Activated naive CD8-positive, alpha-beta T cell treated with anti-CD3 and anti-CD28 coated beads for 36 hours (primary cell): ENCODE measurements at places on chromosomes 1 and 21. TPM values are rescaled to one million over a fixed set of nuclear protein-coding genes. Genes with fewer than 3 reads are reported as not detected.

LRRC71 gene
- total RNA-seq = not detected

DNA sequence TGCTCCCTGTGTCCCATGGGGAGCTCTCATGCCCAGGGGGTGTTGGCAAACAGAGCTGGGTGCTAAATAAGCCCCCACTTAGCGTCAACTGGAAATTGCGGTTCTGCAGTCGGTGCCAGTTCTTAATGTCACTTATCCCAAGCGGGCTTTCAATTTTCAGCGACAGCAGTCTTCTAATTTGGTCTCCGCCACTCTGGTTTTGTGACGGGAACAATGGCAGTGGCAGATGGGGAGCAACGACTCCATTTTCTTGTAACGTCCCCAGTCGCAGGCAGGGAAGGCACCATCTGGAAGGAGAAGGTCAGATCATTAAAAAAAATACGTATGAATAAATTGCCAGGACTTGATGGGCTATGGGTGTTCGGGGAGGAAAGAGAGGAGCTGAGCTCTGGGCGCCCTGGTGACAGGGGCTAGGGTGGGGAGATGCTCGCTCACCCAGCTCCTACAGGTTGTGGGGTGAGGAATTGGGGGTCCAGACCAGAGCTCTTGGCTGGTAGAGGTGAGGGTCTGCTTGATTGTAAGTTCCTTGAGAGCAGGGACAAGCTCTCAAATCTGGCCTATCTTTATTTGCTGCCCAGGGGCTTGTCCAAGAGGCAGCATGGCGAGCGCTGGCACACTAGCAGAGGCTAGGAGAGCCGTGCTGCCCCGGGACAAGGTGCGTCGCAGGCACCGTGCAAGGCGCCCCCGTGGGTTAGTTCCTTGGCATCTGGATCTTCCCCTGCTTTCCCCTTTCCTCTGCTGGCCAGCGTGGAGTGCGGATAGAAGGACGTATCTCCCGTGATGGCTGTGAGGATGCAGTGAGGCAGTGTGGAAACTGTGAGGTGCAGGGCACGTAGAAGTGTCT, 105.8 kb downstream of the ARHGEF10L start:
- DNase-seq = no peak
- no peak overlapping the region for H3K27ac ChIP-seq
- H3K36me3 ChIP-seq = no peaks in the 10 kb centered on the region

KCND3 gene
- not detected for total RNA-seq

DNA sequence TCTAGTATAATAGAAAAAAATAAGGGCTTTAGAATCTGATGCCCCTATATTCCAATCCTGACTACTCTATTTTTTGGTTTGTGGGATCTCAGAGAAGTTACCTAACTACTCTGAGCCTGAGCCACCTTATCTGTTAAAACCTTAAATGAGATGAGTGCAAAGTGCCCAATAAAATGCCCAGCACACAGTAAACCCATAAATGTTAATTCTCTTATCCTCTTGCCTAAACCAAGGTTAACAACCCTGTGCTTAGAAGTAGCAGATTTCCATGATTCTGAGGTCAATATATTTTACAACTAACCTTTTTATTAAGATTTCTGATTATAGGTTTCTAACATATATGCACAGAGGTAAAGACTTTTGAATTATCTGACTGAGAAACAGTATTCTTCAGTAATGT, 35.8 kb downstream of the DOCK7 start:
- no peaks in the 10 kb centered on the region for H3K27me3 ChIP-seq
- no peak for DNase-seq
- no peak overlapping the region for H3K27ac ChIP-seq
- H3K4me3 ChIP-seq = no peak overlapping the region

DNA sequence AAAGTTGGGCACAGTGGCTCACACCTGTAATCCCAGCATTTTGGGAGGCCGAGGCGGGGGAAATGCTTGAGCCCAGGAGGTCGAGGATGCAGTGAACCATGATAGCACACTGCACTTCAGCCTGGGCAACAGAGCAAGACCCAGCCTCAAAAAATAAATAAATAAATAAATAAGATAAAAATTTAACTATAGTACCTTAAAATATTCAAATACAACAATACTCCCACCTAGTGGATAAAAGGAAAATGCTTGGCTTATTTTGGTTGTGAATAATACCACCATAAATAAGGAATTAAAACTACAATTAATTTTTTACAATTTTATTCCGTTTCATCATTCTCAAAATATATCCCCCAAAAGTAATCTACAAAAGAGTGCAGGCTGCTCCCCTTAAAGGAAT, 8.1 kb downstream of the PSMG1 start:
- DNase-seq = no peak
- no peak overlapping the region for H3K4me3 ChIP-seq
- peaks cover 10% of the 10 kb centered on the region for H3K4me1 ChIP-seq
- H3K36me3 ChIP-seq = peaks cover 45% of the 10 kb centered on the region
- no peak overlapping the region for H3K27ac ChIP-seq

- H3K4me3 ChIP-seq = no peak overlapping the region
- H3K4me1 ChIP-seq = peaks cover 17% of the 10 kb centered on the region
- no peak for DNase-seq
- H3K36me3 ChIP-seq = peaks cover 11% of the 10 kb centered on the region
Observed at GRCh38 chr1:11991969-11992676, 11.9 kb downstream of the MFN2 start.

LCK gene
- total RNA-seq = 286 TPM

- H3K27me3 ChIP-seq = peaks cover 26% of the 10 kb centered on the region
- no peaks in the 10 kb centered on the region for H3K36me3 ChIP-seq
- H3K4me3 ChIP-seq = no peak overlapping the region
- H3K4me1 ChIP-seq = no peaks in the 10 kb centered on the region
- H3K27ac ChIP-seq = no peak overlapping the region
Observed at GRCh38 chr1:17908945-17909344, 153.8 kb downstream of the ACTL8 start.

KMO gene
- 0.37 TPM for total RNA-seq

DNA sequence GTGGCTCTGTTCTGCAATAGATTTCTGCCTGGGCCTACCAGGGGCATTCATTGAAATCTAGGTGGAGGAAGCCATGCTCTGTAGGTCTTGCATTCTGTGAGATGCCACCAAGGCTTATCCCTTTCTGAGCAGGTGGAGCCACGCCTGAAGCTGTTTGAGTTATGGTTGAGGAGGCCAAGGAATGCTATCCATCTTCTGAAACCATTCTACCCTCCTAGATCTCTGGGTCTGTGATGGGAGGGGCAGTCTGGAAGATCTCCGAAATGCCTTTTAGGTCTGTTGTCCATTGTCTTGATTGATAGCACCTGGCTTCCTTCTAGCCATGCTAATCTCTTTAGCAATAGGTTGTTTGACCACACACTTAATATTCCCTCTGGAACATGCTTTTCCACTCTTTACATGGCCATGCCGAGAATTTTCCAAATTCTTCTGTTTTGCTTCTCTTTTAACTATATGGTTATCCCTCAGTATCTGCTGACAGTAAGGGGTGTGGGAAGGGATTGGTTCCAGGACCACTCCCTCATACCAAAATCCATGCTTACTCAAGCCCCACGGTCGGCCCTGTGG, 45.2 kb downstream of the AK4 start:
- peaks cover 7% of the 10 kb centered on the region for H3K4me1 ChIP-seq
- H3K4me3 ChIP-seq = no peak overlapping the region
- no peak overlapping the region for H3K27ac ChIP-seq
- peaks cover 2% of the 10 kb centered on the region for H3K27me3 ChIP-seq
- H3K36me3 ChIP-seq = peaks cover 35% of the 10 kb centered on the region
- no peak for DNase-seq

DNA sequence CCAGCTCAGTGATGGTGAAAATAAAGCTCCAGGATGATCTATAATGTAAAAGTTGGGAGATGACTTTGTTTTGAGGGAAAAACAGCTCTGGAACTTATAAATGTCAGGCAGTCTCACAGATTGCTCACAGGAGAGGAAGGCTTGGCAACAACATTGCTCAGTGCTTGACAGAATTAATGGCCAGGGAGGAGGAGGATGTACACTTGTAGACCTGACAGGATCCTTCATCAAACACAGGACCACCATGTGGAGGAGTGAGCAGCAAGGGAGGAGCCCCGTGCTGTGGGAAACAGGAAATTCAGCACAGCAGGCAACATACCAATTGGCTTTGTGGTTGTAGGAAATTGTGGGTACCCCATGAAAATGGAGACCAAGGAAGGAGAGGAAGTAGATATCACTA, 291.8 kb upstream of the CAMK1G start:
- no peak overlapping the region for H3K4me3 ChIP-seq
- H3K27ac ChIP-seq = no peak overlapping the region
- no peak for DNase-seq
- H3K4me1 ChIP-seq = no peaks in the 10 kb centered on the region
- H3K36me3 ChIP-seq = no peaks in the 10 kb centered on the region

DNA sequence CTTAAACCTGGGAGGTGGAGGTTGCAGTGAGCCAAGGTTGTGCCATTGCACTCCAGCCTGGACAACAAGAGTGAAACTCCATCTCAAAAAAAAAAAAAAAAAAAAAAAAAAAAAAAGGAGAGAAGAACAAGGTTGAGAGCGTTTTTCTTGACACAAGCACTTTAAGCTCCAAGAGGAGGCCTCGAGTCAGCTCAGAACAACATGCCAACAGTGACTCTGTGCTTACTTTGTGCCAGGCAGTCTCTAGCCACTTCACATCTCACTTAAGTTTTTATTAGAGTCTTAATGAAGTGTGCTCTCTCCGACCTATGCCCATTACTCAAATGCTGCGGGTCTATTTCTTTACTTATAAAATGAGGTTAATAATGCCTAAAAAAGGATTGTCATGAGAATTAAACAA, 13.0 kb downstream of the ATP1A1 start:
- no peak overlapping the region for H3K4me3 ChIP-seq
- peaks cover 38% of the 10 kb centered on the region for H3K36me3 ChIP-seq
- H3K4me1 ChIP-seq = peaks cover 62% of the 10 kb centered on the region
- DNase-seq = no peak

DNA sequence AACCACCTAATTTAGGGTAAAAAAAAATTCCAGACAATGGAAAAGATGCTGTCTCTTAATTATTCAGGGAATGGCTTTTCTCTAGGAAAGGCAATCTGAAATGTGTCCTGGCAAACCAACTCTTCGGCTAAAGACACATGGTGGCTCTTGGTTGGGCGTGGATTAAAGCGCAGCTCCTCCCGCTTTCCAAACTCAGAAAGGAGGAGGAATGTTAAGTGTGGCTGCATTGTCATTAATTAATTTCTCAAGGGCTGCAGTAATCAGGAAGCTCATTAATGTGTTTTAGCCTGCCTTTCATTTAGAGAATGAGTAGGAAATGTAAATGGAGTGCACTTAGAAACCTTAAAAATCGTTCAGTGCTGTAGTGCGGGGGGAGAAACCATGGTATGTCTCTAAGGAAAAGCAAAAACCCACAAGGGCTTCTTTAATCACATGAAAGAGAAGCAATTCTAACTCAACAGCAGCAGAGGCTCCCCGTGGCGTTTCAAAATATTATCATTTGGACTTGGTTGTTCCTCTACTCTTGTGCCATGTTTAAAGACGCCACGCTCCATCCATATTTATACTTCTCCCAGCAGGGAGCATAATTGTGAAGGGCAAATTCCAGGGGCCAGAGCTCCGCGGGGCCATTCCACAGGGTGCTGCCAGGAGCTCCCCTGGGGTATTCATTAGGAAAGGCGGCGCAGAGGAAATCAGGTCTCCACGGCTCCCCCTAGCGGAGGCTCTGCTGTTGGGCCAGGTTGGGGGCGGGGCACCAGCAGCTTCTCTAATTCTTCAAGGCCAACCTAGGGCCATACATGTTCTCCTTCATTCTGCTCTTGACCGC, 91.9 kb upstream of the SSX2IP start:
- DNase-seq = peak; percentile 77
- no peaks in the 10 kb centered on the region for H3K36me3 ChIP-seq
- H3K4me3 ChIP-seq = peak overlapping the region; percentile 76
- peak overlapping the region; percentile 26 for H3K27ac ChIP-seq
- H3K4me1 ChIP-seq = peaks cover 25% of the 10 kb centered on the region

- peaks cover 28% of the 10 kb centered on the region for H3K36me3 ChIP-seq
- H3K4me1 ChIP-seq = peaks cover 86% of the 10 kb centered on the region
- DNase-seq = no peak
- no peaks in the 10 kb centered on the region for H3K27me3 ChIP-seq
Observed at GRCh38 chr1:19456968-19457441, 28.3 kb downstream of the CAPZB start.

GRCh38 chr1:106785176-106785575, 271.3 kb upstream of the PRMT6 start:
- H3K4me3 ChIP-seq = no peak overlapping the region
- no peaks in the 10 kb centered on the region for H3K27me3 ChIP-seq
- no peaks in the 10 kb centered on the region for H3K36me3 ChIP-seq
- H3K4me1 ChIP-seq = no peaks in the 10 kb centered on the region

DNA sequence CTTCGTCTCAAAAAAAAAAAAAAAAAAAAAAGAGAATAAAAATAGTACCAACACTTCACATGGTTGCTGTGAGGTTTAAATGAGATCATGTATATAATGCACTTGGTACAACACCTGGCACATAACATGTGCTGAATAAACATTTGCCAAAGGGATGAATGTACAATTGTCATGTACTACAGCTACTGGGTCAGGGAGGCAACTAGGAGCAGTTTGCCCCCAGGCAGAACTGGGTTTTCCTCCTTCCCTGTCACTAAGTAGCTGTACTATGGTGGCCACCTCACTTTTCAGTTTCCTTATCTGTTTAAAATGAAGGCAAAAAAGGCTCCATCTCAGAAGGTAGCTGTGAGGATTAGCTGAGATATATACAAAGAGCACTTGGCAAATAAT, 11.5 kb downstream of the AK2 start:
- H3K27me3 ChIP-seq = no peaks in the 10 kb centered on the region
- H3K4me3 ChIP-seq = peak overlapping the region; percentile 7
- peaks cover 50% of the 10 kb centered on the region for H3K36me3 ChIP-seq
- no peak for DNase-seq

GBP7 gene
- total RNA-seq = 0.36 TPM

OR2T29 gene
- not detected for total RNA-seq

GRCh38 chr1:74271503-74271902, 36.3 kb downstream of the TNNI3K start:
- DNase-seq = no peak
- H3K4me1 ChIP-seq = no peaks in the 10 kb centered on the region
- no peak overlapping the region for H3K27ac ChIP-seq
- H3K36me3 ChIP-seq = no peaks in the 10 kb centered on the region

- no peak overlapping the region for H3K27ac ChIP-seq
- H3K36me3 ChIP-seq = peaks cover 54% of the 10 kb centered on the region
- H3K4me3 ChIP-seq = no peak overlapping the region
- no peaks in the 10 kb centered on the region for H3K27me3 ChIP-seq
- peaks cover 17% of the 10 kb centered on the region for H3K4me1 ChIP-seq
Observed at GRCh38 chr1:41571041-41571440, 86.6 kb upstream of the EDN2 start.

DNA sequence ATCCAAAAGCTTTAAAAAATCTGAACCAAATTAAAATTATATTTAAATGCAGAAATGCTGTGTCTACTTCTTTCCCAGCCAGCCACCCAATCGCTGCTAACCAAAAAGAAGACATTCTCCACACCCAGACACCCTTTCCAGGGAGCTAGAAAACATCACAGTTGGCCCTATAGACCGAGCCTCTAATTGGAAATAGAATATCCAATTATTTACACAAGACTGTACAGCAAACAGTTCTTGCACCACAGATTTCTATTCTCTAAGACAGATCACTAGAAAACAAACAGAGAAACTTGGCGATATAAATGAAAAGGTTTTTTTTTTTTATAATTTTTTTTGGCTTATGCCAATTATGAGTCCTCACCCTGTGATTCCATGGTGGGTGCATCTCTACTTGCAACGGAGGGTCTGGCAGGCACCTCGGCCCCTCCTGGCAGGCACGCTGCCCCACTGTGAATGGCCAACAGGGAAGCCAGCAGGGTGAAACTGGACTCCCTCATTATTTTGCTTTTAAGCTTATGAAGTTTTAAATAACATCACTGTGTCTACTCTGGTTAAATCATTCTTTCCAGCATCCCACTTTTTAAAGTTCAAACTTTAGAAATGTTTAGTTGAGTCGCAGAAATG, 29.2 kb downstream of the BCAR3 start:
- H3K27me3 ChIP-seq = peaks cover 8% of the 10 kb centered on the region
- H3K4me1 ChIP-seq = no peaks in the 10 kb centered on the region
- DNase-seq = no peak
- H3K27ac ChIP-seq = no peak overlapping the region
- no peak overlapping the region for H3K4me3 ChIP-seq
